ENCODE measurements at places on chromosomes 13 and 19.
A peak's percentile ranks its signal among the peaks of the same experiment; 100 is the strongest.

DNA sequence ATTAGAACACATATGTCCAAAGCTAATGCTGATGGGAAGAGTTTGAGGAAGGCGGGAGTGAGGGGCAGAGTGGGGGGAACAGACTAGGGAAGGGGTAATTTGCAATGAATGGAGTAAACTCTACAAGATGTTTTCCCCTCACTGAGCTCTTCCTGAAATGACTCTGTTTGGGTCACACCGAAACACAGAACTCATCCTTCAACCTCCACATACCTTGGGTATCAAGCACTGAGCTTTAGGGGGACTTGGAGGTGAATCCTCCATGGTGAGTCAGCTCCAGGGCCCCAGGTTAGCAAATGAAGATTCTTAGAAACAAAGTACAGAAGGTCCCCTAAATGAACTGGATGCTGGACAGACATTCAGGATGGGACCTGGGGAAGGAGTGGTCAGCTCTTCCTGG, 1.3 kb upstream of the SIGLEC10 start:
- DNase-seq = no peak

GRCh38 chr13:31209172-31209840, 9.5 kb downstream of the B3GLCT start:
- DNase-seq = no peak

- DNase-seq = no peak
Observed at GRCh38 chr13:84446972-84447639, 564.8 kb upstream of the SLITRK1 start.

- DNase-seq = peak; percentile 36
Observed at GRCh38 chr13:48542581-48543341, 9.9 kb upstream of the RCBTB2 start.

DNA sequence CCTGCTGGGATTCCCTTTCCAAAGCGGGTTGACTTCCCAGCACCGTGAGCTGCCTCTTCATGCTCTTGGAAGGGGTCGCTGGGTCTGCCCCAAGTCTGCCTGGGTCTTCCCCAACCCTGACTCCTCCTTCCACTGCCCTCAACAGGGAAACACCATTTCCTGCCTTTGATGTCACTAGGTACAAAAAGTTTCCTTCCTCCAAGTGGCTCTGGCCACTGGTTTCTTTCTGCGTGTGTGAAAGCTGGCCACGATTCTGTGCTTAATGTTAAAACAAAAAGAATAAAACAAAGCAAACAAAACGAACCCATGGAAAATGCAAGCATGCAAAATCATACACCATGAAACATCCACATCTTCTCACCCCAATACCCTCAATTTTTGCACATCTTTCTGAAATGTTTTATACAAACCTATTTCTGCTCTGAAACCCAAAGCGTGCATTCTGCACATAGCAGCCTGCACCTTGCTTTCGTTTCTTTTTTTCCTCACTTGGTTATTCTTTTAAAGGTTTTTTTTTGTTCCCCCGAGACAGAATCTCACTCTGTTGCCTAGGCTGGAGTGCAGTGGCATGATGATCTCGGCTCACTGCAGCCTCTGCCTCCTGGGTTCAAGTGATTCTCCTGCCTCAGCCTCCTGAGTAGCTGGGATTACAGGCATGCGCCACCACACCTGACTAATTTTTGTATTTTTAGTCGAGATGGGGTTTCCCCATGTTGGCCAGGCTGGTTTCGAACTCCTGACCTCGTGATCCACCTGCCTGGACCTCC, 12.5 kb upstream of the TNFSF9 start:
- no peak for DNase-seq

GRCh38 chr19:43811837-43812236, 9.6 kb upstream of the LYPD5 start:
- DNase-seq = no peak

DNA sequence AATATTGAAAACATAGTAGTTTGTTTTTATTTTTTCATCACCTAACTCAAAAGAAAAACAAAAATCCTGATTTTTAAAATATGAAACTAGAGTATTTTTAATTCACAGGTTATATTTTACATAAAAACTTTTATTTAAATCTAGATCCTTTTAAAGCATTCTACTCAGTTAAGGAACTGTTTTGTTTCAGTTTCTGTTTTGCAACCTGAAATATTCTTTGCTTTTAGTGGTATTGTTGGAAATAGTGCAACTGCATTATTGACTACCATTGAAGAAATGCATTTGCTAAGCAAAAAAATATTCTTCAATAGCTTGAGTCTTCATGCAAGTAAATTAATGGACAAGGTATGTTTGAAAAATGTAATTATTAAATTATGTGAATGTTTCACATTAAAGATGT, 43.8 kb downstream of the COG6 start:
- DNase-seq = no peak

DNA sequence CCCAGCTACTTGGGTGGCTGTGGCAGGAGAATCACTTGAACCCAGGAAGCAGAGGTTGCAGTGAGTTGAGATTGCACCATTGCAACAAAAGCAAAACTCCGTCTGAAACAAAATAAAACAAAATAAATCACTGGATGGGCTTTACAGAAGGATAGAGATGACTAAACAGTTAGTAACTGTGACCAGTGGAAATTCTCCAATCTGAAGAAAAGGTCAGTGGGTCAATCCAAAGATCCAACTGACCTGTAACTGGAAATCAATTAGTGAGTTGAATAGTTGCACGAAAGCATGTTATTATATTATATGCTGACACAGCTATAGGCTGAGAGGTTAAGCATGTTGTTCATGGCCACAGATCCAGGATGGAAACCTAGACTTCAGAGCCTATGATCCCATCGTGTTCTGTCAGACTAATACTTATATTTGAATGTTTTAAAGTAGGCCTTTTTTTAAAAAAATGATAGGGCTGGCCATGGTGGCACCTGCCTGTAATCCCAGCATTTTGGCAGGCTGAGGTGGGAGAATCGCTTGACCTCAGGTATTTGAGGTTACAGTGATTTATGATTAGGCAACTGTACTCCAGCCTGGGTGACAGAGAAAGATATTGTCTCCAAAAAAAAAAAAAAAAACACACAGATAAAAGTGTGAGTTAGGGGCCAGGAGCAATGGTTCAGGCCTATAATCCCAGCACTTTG, 1.4 kb downstream of the ECH1 start:
- DNase-seq = no peak

DNA sequence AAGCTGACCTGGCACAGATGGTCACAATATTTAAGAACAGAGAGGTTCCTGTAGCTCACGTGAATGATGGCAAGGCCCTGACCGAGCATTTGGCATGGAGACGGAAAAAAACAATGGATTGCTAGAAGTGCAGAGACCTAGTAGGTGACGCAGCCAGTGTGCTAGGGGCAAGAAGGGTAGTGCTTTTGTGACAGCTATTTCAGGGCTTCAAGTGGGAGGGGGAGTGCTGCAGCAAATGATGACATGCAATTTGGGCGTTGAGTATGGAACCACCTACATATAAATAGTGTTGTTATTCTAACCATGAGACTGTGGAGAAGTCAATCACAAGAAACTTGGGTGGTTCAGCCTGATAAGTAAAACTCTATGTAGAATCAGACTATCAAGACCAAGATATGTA, 65.7 kb upstream of the IL17D start:
- DNase-seq = no peak

DNA sequence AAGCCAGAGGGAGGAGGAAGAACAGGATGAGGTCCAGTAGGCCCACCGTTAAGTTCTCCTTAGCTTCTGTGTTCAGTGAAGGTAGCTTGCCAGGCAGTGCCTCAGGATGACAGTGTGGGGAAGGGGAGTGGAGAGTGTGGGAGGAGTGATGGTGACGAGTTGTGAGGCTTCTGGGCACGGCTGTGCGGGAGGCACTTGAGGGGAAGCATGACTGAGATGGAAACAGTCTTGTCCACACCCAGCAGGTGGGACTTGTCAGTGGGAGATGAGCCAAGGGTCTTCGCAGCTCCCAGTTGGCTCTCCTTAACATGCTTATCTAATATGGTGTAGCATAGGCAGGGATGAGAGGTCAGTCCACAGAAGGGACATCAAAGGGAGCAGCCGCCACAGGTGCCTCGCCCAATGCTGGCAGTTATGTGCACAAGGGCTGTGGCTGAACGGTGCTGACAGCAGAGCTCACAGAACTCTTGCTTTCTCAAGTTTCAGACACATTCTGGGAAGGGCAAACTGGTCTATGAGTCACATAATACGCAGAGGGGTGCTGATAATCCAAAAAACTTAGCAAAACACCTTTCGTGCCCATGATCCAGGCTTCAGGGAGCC, 47.5 kb downstream of the OXGR1 start:
- DNase-seq = no peak

DNA sequence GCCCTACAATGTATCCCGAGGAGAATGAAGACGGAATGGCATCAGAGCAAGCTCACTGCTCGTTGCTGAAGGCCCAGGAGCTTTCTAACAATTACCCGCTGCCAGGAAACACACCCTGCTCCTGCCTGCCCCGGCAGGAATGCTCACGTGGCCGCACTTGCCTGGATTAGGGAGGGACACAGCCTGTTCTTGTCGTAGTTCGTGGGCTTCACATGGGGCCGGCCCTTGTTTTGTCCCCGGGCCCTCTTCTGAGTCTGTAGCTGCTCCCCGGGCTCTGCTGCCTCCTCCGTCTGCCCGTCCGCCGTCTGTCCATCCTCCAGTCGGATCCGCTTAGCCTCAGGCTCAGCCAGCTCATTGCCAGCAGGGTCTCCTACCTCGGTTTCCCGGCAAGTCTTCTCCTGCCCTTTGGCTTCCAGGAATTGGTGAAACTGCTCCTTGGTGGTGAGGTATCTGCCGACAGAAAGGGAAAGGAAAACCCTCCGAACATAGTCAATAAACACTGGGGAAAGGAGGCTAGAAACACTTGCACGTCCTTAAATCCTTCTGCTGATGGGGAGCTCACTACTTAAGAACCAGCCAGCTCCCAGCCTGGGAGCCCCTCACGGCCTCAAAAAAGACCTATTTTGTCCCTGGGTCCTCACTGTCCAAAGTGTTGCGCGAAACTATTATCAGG, 941 bp downstream of the DUS3L start:
- DNase-seq = no peak

GRCh38 chr19:55284405-55285058, 735 bp downstream of the BRSK1 start:
- DNase-seq = no peak
